Stimulated activated CD4-positive, alpha-beta T cell treated with anti-CD3 and anti-CD28 coated beads, Interleukin-12 subunit alpha, Interleukin-12 subunit beta, amount 100 ng/mL, for 24 hours (primary cell): ENCODE measurements at places on chromosomes 4 and X.

DNA sequence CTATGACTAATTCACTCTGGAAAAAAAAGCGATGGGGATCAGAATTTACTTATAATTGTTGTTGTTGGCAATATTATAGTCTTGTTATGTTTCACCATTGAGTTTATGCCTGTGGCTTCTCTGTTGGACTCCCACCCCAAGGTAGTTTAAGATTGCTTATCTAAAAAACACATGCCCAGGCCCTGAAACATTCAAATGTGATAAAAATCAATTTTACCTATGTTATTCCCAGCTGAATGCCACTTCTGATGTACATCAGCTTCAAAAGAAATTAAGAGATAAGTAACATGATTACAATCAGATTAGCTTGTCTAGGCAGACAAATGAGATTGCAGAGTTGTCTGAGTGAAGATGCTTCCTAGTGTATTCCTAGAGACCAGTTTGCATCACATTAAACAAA lies 484.7 kb downstream of the PCDH7 start:
- no peak for DNase-seq

- no peak for DNase-seq
Observed at GRCh38 chr4:92551616-92552015, 247.8 kb downstream of the GRID2 start.

GRCh38 chrX:9911487-9911886 lies 55.7 kb upstream of the CLDN34 start:
- no peak for DNase-seq

DNA sequence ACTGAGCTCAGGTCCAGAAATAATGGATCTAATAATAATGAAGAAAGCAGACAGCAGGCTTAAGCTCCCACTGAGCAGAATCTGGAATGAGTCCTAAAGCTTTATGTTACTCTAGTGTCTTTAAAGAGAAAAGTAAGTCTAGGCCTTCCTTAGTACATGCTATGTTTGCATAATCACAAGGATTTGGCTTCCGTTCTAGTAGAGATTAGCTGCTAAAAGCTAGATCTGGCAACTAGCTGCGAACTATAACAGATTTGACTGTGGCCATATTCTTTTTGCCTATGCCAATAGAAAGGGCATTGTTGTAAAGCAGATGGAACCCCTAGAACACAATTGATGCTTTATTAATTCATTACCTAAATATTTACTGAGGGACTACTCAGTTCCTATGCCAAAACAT lies 19.0 kb downstream of the COX7B2 start:
- no peak for DNase-seq

DNA sequence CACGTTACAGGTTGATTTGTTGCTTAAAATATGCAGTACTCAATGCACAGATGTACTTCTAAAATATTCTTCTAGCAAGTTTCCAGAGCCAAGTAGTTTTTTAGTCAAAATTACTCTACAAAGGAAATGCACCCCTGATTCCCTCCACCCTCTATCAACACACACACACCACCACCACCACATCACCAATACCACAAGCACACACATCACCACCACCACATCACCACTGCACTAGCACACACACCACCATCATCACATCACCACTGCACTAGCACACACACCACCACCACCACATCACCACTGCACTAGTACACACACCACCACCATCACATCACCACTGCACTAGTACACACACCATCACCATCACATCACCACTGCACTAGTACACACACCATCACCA lies 105.2 kb upstream of the FRG1 start:
- no peak for DNase-seq

DNA sequence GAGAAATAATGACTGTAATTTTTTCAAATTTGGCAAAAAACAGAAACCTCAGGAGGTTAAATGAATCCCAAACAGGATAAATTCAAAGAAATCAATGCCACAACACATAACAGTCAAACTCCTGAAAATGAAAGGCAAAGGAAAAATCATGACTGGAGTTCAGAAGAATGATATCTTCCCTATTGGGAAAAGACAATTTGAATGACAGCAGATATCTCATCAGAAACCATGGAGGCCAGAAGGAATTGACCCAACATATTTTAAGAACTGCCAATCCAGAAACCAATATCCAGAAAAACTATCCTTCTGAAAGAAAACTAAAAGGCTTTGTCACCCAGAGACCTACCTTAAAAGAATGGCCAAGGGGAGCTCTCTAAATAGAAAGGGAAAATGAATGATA lies 40.1 kb upstream of the MAMLD1 start:
- no peak for DNase-seq

DNA sequence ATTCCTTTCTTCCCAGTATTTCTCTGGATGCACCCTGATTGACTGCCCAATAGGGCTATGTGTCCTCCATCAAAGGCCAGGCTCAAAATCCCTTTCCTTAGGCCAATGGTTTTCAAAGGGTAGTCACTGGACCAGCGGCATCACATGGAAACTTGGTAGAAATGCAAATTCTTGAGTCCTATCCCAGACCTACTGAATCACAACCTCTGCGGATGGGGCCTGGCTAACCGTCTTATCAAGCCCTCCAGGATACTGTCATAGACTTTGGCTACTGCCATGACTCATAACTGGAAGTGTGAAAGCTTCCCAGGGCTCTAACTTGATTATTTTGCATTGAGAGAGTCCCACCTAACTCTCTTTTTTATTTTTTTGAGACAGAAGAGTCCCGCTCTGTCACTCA lies 71.9 kb upstream of the TFDP3 start:
- DNase-seq: no peak

GRCh38 chr4:111997785-111998184 lies 147.5 kb upstream of the FAM241A start:
- no peak for DNase-seq

- DNase-seq: no peak
Observed at GRCh38 chr4:167826281-167826680, 266.1 kb upstream of the ANXA10 start.
